Vagina (tissue), 2 donors: ENCODE measurements at places on chromosomes 1 and 21. TPM values are rescaled to one million over a fixed set of nuclear protein-coding genes. Genes with fewer than 3 reads are reported as not detected.
A peak's percentile ranks its signal among the peaks of the same experiment; 100 is the strongest.

DNA sequence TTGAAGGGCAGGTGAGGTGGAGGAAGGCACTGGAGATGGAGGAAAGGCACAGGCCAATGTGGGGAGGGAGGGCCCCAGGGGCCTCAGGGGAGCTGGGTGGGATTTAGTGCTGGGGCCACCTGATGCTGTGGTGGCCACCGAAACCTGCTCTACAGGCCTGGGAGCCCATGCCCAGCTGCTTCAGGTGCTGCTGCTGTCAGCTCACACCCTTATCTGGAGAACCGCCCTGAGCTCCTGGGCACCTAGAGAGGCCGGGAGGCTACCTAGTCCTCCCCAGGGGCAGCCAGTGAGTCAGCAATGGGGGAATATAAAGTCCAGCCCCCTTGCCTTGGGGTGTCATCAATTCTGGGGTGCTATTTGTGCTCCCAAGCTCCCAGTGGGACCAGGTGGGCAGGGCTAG lies 12.2 kb downstream of the FAM131C start:
- DNase-seq = no peak

The E2F2 gene
- total RNA-seq = 2.9 TPM

The VTCN1 gene
- not detected for total RNA-seq

DNA sequence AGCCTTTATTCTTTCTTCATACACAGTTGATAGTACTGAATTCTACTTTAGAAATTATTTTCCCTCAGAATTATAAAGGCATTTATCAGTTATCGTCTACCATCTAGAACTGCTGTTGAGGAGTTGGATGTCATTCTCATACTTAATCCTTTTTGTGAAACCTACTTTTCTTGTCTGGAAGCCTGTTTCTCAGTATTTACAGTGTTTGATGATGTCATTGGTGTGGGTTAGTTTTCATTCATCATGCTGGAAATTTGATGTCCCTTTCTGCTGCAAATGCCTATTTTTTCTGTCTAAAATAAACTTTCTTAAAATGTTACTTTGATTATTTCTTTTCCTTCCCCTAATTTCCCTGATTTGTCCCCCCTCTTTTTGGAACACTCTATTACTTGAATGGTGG lies 22.8 kb upstream of the ZNF281 start:
- no peak for DNase-seq

- no peak for DNase-seq
Measured at GRCh38 chr1:238826891-238827290, 559.5 kb upstream of the CHRM3 start.

- no peak for DNase-seq
Measured at GRCh38 chr1:153978274-153978909, 918 bp upstream of the JTB start.

The CCDC181 gene
- 1.5 TPM for total RNA-seq

DNA sequence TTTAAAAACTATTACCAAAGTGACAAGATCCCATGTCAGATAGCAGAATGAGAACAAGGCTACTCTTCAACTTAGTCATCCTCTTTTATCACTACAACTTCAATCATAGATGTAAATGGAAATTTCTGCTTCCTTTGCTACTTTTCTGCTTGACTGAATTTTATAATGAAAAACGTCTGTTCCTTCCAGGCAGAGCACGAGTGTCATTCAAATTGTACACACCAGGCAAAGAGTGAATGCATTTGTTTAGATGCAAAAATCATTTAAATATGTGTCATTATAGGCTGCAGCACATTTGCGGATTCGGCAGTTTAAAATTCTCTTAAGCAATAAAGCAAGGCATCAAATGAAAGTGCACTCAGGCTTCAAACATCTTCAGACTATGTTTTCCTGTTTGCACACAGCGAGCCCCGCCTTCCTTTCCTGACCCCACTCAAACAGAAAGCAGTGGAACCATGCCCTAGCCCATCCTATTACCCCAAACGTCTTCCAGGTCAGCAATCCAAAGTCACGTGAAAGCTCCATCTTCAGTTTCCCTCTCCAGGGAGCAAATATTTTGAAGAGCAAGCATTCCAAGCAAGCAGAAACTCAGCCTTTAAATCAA lies 99.6 kb downstream of the APP start:
- no peak for DNase-seq

GRCh38 chr1:74113333-74113732 lies 84.6 kb downstream of the LRRIQ3 start:
- no peak for DNase-seq

GRCh38 chr21:44876849-44877575 lies 3.5 kb upstream of the PTTG1IP start:
- DNase-seq = no peak

GRCh38 chr1:116942344-116942743 lies 32.6 kb downstream of the PTGFRN start:
- DNase-seq = peak; percentile 43

DNA sequence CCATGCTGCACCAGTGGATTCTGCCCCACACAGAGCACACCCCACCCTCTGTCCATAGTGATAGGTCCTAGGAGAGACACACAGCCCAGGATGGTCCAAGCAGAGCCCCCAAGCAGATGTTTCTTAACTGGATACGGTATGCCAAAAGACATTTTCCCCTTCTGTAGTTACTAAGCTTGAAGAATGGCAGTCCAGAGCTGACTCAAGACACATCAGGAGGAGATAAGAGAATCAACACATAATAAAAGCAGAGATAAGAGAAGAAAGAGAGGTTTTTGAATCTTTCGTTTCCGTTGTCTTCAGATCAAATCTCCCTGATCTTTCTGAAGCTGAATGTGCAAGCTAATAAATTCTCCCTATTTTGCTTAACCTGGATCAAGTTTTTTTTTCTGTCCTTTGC lies 21.8 kb upstream of the CASQ2 start:
- DNase-seq = no peak

The MXRA8 gene
- 136 TPM for total RNA-seq

The SKI gene
- total RNA-seq = 53.8 TPM

GRCh38 chr1:101142244-101142643 lies 94.6 kb upstream of the S1PR1 start:
- no peak for DNase-seq

GRCh38 chr1:210527091-210527490 lies 198.4 kb downstream of the HHAT start:
- no peak for DNase-seq

The ANGPTL1 gene
- 19.4 TPM for total RNA-seq

DNA sequence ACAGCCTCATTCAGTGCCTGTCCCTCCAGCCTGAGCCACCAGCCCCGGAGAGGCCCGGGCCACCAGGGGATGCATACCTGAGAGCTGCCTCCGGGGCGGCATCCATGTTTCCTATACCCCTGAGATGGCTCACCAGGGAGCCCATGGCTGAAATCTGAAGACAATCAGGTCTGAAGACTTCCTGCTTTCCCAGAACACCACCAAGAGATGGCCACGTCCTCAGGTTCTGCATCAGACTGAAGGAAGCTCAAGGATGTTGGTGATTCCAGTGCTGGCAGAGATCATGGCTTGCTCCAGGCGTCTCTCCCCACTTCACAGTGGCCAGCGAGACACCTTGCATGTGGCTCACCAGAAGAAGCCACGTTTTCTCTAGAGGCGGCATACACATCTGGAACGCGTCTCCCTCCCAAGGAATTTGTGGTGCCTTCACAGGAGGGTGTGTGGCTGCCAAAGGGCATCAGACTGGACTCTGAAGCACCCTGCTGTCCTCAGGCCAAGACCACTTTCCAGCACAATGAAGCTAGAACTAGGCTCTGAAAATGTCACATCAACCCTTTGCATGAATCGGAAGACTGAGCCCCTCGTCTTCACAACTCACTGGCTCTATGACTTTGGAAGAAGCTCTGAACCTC lies 170.7 kb upstream of the IRF2BP2 start:
- DNase-seq = peak; percentile 98

DNA sequence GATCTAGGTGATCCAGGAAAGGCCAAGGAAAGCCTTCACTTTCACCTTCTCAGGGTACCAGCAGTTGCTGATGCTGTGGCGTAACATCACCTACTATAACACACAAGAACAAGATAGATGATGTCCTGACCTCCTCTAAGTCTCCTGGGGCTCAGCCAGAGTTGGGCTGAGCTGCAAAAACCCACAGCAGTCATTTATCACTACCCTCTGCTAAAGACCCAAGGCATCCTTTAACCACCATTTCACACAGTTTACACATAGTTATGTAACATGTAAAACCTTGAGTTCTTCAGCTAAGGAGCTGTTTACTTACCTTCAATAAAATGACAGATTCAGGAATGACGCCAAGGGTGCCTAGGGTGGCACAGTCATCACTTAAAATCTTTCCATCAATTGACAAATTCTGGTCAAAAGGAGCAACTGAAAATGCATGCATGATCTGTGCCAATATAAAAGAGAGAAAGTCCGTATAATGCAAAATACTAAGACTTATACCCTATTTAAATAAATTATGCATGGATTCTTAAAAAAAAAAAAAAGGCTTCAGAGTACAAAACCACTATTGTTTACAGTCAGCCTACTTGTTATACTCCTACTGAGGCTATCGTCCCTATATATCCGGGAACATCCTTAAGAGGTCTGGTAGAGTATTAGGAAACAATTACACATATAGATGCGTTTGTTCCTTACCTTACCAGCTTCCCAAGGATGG lies 20.7 kb upstream of the RAP1GAP start:
- no peak for DNase-seq

- no peak for DNase-seq
Measured at GRCh38 chr1:234498448-234499118, 19.6 kb upstream of the TARBP1 start.

- DNase-seq = no peak
Measured at GRCh38 chr1:225919906-225920305, 4.1 kb downstream of the PYCR2 start.

DNA sequence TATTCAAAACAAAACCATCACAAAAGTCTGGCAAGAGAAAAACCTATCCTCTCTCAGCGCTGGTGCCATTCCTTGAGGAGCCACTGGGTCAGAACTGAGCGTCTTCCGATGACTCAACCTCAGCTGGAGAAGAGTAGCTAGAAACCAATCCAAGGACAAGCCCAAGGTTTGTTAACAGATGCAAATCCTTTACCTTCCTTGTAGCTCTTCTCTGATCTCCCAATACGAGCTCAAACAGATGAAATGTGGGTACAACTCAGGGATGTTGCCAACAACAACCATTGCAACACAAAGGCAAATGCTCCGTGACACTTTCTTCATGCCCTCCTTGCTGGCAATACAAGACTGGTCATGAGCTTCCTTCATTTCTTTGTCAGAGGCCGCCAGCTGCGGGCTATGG lies 337.1 kb downstream of the SIPA1L2 start:
- DNase-seq = no peak

GRCh38 chr1:62536865-62537264 lies 60.5 kb upstream of the ANGPTL3 start:
- DNase-seq = no peak

GRCh38 chr1:41695118-41695745 lies 210.7 kb upstream of the EDN2 start:
- DNase-seq = no peak

- DNase-seq = no peak
Measured at GRCh38 chr1:180950321-180950720, 37.6 kb downstream of the KIAA1614 start.

- DNase-seq = no peak
Measured at GRCh38 chr21:42739061-42739931, 85.9 kb downstream of the PDE9A start.

DNA sequence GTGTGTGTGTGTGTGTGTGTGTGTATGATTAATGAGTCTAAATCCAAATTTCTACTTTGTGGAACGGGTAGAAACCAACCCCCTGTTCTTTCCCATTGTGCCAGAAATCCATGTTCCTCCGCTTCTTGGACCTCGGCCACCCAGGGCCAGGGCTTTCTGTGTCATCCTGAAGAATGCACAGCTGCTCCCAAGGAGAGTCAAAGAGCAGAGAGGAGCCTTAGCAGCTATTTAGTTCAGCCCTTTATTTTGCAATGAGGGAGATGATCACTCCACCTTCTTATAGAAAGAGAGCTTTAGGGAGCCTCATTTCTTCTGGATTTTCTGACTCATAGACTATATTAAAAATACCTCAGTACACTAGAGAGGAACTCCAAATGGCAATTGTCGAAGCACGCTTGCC lies 489.3 kb upstream of the VAMP3 start:
- no peak for DNase-seq

DNA sequence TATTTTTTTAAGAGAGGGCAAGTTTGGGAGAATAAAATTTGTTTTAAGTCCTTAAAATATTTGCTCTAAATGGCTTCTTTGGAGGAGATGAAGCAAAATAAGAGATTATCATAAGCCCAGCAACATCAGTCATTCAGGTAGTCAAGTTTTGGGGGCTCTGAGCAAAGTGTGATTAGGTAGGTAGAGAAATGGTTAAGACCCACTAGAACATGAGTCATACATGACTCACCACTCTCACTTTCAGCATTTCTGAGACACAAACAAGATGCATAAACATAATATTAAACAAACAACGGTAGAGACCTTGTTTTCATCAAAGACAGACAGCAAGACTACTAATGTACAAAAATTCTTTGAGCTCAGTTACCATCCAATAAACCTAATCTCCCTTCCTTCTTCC lies 272.2 kb downstream of the LMO4 start:
- no peak for DNase-seq

- peak; percentile 98 for DNase-seq
Measured at GRCh38 chr1:6579374-6580118, at the start of gene ZBTB48. Gene ZBTB48 (plus strand): TSS chr1:6579994. CDS start chr1:6580610, 616 bp downstream.

DNA sequence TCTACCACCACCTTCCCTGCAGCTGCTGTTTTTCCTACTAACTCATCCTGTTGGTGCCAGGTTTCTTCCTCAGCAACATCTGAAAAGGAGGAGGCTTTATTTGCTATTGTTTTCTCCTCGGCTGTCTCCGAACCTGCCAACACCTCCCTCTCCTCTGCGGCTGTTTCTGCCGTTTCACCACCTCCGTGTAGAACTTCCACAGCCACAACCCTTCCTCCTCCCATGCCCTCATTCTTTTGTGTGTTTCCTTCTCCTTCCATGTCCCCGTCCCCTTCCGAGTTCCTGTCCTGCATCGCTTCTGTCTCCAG lies 59.0 kb upstream of the LRRC53 start:
- no peak for DNase-seq

DNA sequence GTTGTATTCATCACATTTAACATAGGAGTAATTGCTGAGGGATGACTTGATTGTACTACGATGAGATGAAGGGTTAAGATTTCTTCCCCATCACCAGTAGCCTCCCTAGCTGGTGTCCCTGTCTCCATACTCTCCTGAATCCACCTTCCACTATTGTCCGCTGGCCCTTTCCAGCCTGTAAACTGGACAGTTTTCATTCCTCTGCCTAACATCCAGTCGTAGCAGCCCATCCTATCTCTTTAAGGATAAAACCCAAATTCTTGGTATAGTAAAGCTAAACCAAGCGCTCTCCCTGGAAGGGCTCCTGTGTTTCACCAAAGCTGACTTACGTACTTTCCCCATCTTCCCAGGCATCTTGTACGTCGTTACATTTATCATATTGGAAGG lies 670 bp downstream of the COX20 start:
- no peak for DNase-seq

The TSPAN1 gene
- total RNA-seq = 3.9 TPM
